AG09319 (cell line): ENCODE measurements at places on chromosomes 7 and 10.

DNA sequence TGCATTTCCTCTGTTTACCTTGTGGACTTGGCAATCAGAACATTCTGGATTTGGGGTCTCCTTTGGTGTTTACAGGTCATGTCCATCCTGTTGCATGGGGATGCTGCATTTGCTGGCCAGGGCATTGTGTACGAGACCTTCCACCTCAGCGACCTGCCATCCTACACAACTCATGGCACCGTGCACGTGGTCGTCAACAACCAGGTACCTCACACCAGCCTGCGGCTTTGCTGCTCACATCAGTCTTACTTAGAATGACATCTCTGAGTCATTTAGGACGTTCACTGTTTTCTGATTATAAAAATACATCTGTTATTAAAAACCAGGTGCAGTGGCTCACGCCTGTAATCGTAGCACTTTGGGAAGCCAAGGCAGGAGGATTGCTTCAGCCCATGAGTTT is 67.0 kb upstream of the ZMIZ2 start:
- no peak for DNase-seq

- no peak for DNase-seq
Observed at GRCh38 chr7:1225441-1226185, 7.1 kb upstream of the UNCX start.

DNA sequence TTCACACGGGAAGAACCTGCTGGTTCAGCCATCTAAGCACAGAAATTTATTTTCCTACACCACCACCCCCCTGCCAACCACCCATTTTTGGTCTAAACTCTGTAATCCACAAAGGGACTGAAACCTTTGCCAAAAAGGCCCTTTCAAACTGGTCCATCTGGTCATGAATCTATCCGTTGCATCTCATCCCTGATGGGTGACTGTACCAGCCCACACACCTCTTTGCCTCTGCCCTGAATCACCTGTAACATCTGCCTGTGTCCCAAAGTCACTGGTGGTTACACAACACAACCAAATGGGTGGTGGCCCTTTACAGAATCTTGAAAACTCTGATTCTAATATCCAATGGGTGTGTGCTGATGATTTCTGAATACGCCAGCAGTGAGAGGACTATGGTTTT is 503.4 kb downstream of the PARD3 start:
- no peak for DNase-seq

GRCh38 chr7:157228864-157229422 is 90.2 kb downstream of the UBE3C start:
- DNase-seq = no peak

GRCh38 chr10:133258066-133258817 is 18.4 kb downstream of the ADAM8 start:
- no peak for DNase-seq
